ENCODE measurements at places on chromosomes 12 and 14.
A peak's percentile ranks its signal among the peaks of the same experiment; 100 is the strongest.

DNA sequence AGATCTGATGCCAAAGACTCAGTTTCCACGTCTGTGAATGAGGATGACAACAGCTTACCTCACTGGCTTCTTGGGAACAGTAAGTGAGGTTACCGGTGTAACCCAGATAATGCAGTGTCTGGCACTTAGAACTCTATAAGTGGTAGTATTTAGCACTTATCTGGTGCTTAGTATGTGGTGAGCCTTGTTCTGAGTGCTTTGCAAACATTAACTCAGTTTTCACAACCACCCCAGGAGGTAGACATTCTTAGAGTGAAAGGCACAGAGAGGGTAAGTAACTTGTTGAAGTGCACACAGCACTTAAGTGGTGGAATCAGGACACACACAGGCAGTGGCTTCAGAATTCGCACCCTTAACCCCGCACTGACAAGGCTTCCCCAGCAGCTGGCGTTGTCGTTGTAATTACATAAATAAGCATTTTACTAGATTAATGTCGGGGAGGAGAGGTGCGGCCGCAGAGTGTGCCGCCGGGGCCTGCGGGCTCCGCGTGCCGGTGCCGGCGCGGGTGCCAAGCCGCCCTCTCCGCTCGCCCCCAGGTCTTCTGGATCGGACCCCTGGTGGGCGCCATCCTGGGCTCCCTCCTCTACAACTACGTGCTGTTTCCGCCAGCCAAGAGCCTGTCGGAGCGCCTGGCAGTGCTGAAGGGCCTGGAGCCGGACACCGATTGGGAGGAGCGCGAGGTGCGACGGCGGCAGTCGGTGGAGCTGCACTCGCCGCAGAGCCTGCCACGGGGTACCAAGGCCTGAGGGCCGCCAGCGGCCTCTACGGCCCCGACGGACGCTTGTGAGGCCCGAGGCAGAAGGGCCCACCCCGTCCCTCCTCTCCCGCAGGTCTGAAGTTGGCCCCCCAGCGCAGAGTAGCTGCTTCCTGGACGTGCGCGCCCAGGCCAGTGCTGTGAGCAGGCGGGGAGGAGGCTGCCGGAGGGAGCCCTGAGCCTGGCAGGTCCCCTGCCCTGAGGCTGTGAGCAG is 4.6 kb downstream of the AQP2 start:
- DNase-seq, result no peak

GRCh38 chr14:95431199-95432143 is 85.0 kb downstream of the SYNE3 start:
- no peak for DNase-seq

DNA sequence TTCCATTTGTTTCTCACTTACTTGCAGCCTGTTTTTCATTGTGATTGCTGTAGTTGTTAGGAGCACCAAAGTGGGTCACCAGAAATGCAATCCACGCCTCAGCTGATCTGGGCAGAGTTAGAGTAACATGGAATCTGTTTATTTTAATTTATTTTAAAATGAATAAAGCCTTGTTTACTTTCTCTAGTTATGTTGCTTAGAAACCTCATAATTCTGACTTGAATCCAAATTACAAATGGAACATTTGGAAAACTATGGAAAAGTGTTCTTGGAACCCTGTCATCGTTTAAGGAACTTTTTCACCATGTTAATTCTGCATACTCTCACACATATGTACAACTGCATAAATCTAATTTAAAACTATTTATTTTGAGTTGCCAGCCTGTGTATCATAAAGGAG is 92.2 kb upstream of the DAAM1 start:
- no peak for DNase-seq

DNA sequence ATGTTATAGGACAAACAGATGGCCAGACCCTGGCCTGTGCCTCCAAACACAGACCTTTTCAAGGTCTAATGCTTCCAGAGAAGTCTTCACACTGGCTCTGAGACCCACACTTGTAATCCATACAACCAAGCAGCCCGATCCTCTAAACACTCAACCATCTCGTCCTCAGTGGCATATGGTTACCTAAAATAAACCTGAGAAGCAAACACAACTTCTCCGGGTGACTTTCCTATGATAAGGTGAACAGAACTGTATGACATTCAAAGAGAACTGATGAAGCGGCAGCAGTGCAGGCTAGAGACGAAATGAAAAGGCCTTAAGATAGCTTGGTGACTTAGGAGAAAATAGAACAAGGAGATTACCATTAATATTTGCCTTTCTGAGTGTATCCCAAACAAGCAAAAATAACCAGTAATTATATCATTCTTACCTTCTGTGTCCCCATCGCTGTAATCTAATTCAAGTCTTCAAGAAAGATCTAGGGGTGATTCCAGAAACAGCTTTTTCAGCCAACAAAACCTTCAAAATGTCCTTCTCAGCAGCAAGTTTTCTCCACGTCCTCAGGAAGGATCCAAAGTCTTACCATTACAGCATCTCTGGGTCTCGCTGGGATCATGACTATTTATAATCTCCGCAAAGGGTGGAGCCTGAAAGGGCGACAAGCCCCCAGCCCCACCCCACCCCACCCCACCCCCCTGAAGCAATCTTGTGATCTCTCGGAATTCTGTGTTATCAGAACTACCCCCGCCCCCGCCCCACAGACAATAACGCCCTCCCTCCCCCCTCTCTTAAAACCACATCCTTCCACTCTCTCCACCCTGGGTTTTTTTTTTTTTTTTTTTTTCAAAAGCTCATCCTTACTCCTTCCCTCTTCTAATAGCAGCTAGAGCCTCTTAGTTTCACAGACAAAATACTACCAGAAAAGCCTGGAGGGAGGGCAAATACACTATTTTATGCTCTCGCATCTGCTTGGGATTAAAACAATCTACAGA is at the start of gene SLC2A3:
Gene SLC2A3, minus strand, starts transcription at position 598 of the 992 bp plus-strand sequence. Its CDS starts 153 bp downstream, at position 445.
- DNase-seq, result peak; percentile 46

- no peak for DNase-seq
Observed at GRCh38 chr14:101177301-101177971, 273.9 kb upstream of the RTL1 start.

DNA sequence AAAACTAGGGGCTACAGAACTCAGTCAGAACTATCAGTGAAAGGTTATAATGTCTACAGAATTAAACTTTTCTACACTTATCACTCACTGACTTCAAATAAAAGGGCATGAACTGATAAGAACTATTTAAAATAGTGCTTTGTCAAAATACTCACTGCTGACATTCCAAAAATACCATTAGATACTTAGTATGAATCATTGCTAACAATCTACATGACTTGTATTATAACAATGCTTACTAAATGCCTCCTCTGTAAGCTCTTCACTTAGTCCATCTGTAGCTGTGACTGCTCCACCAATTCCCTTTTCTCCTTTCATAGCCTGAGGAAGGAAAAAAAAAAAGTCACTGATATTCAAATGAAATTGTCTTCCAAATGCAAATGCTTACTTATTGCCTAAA is 17.0 kb downstream of the NFYB start:
- DNase-seq, result no peak

- no peak for DNase-seq
Observed at GRCh38 chr12:77998236-77998786, 167.6 kb downstream of the NAV3 start.

DNA sequence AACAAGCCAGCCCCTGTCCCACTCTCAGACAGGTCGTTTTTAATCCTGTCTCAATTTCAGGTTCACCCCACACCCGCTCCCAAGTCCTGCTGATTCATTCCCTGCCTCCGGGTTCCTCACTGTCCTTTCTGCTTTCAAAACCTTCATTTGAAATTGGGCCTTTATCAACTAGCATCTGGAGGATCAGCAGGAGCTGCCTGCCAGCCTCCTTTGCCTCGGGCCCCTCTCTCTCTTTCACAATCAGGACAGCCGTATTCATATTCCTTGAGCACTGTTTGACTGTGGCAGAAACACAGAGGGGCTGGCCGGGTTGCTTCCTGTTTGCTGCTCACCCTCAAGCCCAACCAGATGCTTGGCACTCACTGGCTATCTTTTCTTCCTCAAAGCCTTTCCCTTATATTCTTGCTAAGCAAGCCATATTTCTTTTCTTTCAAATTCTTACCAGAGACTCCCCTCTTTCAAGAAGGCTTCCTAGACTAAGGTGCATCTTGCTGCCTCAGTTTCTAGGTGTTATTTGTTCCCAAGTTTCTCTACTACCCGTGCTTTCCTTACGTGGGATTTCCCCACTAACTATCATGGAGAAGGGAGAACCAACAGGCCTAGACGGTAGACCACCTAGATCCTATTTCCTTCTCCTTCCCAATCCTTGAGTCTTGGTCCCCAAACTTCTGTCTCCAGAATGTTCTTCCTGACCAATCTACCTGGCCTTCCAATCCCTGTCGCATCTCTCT is 3.0 kb downstream of the GALNT6 start:
- DNase-seq, result no peak

- DNase-seq, result no peak
Observed at GRCh38 chr14:101008631-101009336, 105.3 kb upstream of the RTL1 start.

Data from stimulated activated CD4-positive, alpha-beta T cell treated with anti-CD3 and anti-CD28 coated beads, Interleukin-1b, Interleukin-23, amount 100 ng/mL, for 1 hour (primary cell).